AML-193 (cell line): ENCODE measurements at places on chromosomes 5 and 9.

- DNase-seq, result no peak
Observed at GRCh38 chr9:134861595-134862334, 18.8 kb upstream of the FCN2 start.

DNA sequence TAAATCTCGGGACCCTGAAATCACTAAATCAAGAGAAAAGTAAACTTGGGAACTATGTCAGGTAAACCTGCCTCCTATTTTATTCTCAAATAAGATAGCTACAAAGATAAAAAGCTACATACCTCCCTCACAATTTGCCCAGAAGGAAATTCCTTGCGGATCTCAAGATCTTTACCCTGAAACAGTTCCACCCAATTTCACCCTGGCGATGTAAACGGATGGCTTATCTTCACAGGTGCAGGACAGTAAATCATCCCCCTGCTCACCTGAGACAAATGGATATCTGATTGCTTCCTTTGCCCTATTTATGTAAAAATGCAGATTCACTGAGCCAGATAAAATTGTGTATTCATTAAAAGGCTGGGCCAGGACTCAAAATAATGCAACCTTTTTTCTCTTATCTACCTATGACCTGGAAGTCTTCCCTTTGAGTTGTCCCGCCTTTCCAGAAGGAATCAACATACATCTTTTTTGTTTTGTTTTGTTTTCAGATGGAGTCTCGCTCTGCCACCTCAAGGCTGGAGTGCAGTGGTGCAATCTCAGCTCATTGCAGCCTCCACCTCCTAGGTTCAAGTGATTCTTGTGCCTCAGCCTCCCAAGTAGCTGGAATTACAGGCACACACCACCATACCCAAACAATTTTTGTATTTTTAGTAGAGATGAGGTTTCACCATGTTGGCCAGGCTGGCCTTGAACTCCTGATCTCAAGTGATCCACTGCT, 13.8 kb downstream of the TMEM267 start:
- DNase-seq, result no peak

GRCh38 chr9:119167876-119168275, 201.4 kb downstream of the BRINP1 start:
- no peak for DNase-seq

- DNase-seq, result peak; percentile 24
Observed at GRCh38 chr5:147927901-147928300, 21.6 kb upstream of the C5orf46 start.

GRCh38 chr5:173534664-173535063, 81.8 kb downstream of the BOD1 start:
- no peak for DNase-seq

DNA sequence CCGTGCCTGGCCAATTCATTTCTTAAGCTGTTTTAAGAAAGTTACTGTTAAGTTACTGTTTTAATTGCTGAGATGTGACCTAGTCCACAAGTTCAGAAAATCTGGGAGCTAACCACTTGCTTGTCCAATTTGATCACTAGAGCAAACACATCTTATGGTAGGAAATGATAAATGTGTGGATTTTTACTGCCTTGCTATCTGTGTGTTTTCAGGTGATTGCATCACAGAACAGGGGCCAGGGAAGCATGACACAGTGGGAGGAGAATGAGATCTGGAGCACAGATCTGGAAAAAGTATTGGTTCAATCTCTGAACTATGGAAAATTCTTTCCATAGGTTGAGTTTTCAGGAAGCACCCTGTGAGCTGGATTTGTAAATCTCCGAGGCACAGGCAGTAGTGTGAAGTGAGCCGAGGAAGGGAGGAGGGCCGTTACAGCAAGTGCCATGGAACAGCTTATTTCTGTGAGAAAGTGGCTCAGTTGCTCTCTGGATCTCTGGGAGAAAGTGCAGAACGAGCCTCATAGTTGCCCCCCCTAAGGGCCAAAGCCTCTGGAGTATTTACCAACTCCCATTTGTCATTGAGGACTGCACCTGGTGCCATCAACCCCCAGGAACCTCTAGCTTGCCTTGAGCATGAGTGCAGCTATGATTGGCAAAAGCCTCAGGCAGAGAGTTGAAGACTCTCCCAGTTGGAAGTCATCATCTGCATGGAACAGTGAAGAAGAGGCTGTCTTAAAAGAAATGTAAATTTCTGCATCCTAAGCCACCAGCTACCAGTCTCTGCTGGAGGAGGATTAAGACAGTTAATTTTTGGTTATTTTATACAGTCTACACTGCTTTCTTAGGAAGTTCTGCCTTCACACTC, 161.8 kb upstream of the CLINT1 start:
- no peak for DNase-seq

GRCh38 chr5:1706021-1706420, 93.6 kb downstream of the MRPL36 start:
- no peak for DNase-seq

DNA sequence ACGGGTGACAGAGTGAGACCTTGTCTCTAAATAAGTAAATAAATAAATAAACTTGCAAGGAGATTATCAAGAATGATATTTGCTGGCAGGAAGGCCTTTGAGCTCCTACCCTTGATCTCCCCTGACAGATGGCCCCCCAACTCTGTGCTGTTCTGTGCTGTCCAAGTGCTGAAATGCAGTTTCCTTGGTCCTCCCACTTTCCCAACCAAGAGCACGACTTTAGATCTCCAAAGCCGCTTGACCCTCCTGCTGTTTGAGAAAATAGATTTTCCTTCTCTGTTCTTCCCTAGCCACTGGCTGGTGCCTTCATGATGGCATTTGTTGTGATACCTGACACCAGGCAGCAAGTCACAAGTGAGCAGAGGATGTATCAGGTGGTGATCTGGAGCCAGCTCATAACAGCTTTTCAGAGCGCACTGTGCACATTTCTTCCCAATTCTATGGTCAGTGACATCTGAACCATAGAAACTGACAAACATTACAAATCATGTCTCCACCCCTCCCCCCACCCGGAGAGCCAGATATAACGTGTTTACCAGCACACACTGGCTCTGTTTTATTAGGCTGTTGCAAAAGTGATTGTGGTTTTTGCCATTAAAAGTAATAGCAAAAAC, 80.0 kb upstream of the PUM3 start:
- no peak for DNase-seq

- no peak for DNase-seq
Observed at GRCh38 chr5:151173711-151174611, 16.4 kb upstream of the ANXA6 start.

- DNase-seq, result no peak
Observed at GRCh38 chr5:9698125-9698826, 68.1 kb upstream of the TAS2R1 start.

DNA sequence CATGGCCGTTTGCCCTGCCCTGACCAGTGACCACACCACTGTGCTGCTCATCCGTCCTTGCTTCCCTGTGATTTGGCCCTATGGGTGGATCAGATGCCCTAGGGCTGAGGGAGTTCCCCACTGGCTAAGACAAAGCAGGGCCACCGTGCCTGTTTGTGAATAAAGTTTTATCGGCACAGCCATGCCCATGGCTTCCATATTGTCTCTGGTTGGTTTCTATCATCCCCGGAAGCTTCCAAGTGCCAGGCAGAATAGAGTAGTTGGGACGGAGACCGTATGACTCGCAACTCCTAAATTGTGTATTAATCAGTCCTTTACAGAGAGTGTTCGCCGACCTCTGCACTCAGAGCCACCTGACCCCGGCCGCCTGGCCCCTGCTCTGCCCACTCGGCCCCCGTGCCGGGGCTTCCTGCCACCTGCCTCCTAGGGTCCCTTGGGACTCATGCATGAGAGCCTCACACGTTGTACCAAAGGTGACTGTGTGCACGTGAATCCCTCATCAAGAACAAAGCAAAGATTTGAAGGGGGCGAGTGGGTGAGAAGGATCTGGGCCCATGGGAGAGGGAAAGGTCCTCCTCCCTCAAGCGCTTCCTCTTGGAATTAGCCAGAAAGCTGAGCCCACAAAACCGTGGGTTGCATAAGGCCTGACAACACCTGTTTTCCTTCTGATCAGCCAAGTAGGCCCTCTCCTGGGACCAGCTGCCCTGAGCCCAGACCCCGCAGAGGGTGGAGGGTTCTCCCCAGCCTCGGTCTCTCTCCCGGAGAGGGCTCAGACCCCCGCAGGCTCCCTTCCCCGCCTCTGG, 11.7 kb upstream of the FCN2 start:
- no peak for DNase-seq

DNA sequence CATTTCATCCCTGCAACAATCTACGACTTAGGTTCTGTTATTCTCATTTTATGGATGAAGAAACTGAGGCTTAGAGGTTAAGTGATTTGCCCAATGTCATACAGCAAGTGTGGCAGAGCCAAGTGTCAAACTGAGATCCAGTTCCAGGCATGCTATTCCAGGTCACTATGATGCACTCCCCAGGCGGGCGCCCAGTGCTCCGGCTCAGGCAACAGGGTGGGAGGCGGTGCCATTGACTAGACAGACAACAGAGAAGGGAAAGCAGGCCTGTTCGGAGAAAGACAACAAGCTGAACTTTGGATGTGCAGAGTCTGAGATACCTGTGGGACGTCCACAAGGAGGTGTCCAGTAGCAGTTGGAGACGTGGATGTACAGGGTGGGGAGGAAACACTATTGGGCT, 10.8 kb upstream of the DDX41 start:
- no peak for DNase-seq

DNA sequence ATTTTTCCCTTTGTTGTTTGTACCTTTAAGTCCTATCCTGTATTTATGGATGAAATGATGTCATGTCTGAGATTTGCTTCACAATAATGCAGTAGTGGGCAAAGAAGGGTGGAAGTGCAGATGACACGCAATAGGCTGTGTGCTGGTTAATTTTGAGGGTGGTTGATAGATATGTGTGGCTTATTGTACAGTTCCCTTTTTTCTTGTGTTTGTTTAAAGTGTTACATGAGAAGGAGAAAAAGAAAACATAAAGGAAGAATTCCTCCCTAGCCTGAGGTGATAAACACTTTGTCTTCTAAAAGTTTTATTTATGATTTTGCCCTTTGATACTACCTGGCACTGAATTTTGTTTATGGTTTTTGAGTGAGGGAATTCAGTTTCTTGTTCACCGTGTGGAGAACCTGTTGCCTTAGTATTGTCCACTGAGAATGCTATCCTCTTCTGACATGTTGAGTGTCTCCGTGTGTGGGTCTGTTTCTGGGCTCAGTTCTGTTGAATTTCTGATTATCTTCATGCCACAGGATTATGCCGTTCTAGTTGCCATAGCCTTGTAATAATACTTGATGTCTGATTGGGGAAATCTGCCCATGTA, 52.3 kb upstream of the FAM120AOS start:
- DNase-seq, result peak; percentile 27

DNA sequence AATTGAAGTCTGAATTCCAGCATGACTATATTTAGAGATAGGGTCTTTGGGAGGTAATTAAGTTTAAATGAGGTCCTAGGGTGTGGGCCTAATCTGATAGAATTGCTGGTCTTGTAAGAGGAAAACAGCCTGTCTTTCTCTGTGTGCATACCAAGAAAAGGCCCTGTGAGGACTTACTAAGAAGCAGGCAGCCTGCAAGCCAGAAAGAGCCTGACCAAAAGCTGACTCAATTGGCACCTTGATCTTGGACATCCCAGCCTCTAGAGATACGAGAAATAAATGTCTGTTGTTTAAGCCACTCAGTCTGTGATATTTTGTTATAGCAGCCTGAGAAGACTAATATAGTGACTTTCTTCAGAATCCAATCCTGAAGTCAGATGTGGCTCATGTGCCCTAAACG, 14.6 kb downstream of the ARL14EPL start:
- DNase-seq, result no peak

GRCh38 chr9:84652496-84653120, 16.9 kb upstream of the NTRK2 start:
- no peak for DNase-seq

DNA sequence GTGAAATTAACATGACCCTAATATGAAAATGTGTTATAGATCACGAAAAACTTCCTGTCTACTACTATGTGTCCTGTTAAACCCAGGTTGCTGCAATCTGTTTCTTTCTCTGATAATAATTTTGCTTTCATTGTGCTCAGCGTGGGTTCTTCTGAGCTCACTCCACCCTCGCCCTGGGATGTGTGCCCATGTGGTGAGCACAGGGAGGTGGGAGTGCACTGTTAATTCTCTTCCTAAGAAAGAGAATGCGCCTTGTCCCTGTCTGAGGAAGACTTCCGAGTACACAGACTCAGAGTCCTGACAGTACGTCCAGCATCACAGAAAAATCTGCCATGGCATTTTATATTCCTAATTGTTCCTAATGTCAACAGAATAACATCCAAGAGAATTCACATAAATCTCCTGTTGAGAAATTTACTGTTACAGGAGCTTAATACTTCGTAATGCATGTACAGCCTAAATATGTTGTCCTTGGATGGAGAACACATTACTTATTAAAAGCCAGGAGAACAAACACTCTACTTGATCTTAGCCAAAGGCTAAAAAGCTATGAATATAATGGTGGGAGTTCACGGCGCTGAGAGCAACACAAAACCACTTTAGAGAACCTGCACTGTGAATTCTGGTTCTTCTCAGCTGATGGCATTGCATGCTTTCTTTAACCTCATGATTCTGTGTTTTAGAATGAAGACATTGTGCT, 102.6 kb downstream of the PDE4D start:
- no peak for DNase-seq

- peak; percentile 31 for DNase-seq
Observed at GRCh38 chr5:146466521-146467349, 19.6 kb downstream of the TCERG1 start.

- DNase-seq, result no peak
Observed at GRCh38 chr9:78351816-78352215, 54.9 kb downstream of the PSAT1 start.

- no peak for DNase-seq
Observed at GRCh38 chr9:107175041-107175440, 108.0 kb upstream of the RAD23B start.

DNA sequence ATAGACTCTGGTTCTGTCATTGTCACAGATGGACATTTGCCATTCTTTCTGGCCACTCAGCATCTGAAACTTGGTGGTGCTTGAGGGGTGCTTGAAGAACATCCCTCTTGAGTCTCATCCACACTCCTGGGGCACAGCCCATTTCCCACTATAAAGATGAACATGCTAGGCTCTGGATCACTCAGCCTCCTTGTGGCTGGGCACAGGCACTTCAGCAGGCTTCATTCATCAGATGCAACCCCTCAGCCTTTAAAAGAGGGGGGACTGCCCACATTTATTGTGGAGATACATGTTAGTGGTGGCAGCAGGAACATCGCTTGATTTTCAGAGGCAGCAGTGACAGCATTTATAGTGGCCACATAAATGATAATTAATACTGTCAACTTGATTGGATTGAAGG, 124.7 kb upstream of the NIPBL start:
- DNase-seq, result no peak

DNA sequence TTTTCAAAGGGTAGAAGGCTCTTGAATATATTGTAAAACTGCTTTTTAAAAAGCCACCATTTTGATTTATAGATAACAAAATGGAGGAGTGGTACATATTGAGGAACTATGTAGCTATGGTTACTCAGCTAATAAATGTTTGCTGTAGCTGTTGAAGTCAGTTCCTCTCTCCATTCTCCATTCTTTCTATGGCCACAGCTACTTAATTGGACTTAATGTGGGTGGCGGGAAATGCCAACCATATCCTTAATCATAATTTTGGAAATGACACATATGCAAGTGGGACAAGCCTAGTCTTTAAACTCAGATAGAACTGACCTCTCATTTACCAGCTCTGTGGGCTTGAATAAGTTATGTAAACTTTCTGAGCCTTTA, 10.6 kb downstream of the CDKN2A start:
- DNase-seq, result peak; percentile 91

GRCh38 chr5:35046774-35047173, 975 bp downstream of the AGXT2 start:
- no peak for DNase-seq

- DNase-seq, result no peak
Observed at GRCh38 chr9:90988318-90988717, 186.7 kb downstream of the SYK start.

GRCh38 chr5:128613128-128613527, 75.1 kb upstream of the FBN2 start:
- DNase-seq, result no peak
